ENCODE measurements at places on chromosomes 7 and 10. TPM values are rescaled to one million over a fixed set of nuclear protein-coding genes. Genes with fewer than 3 reads are reported as not detected.

MBL2 gene
- total RNA-seq = not detected

PRPS1L1 gene
- total RNA-seq = not detected

RBAK gene
- 12.0 TPM for total RNA-seq

MOGAT3 gene
- not detected for total RNA-seq

ORAI2 gene
- total RNA-seq = 64.4 TPM

CCSER2 gene
- 100 TPM for total RNA-seq

PAPSS2 gene
- total RNA-seq = 58.5 TPM

LRRC18 gene
- not detected for total RNA-seq

MACC1 gene
- 2.0 TPM for total RNA-seq

LDB3 gene
- 3.9 TPM for total RNA-seq

IFIT1B gene
- not detected for total RNA-seq

A1CF gene
- not detected for total RNA-seq

RALA gene
- total RNA-seq = 68.6 TPM

LRRC4 gene
- total RNA-seq = 4.5 TPM

DNAJB9 gene
- total RNA-seq = 27.5 TPM

THSD7A gene
- total RNA-seq = 3.5 TPM

PLAC9 gene
- 2.3 TPM for total RNA-seq

LIPF gene
- not detected for total RNA-seq

SSC4D gene
- total RNA-seq = 6.0 TPM

ABLIM1 gene
- total RNA-seq = 70.0 TPM

CEP55 gene
- 3.7 TPM for total RNA-seq

DOCK4 gene
- 31.4 TPM for total RNA-seq

ASIC3 gene
- 5.9 TPM for total RNA-seq

LEP gene
- total RNA-seq = not detected

CLRN3 gene
- not detected for total RNA-seq

TMEM213 gene
- not detected for total RNA-seq

PRRT4 gene
- 0.62 TPM for total RNA-seq

CYP26C1 gene
- total RNA-seq = not detected

OR2A42 gene
- total RNA-seq = not detected

METTL27 gene
- 2.1 TPM for total RNA-seq

PLCE1 gene
- 0.84 TPM for total RNA-seq

TMEM225B gene
- 0.43 TPM for total RNA-seq

MAPK8 gene
- total RNA-seq = 47.4 TPM

NPSR1 gene
- total RNA-seq = not detected

EPO gene
- not detected for total RNA-seq
